ENCODE measurements at places on chromosomes 1 and 21.

DNA sequence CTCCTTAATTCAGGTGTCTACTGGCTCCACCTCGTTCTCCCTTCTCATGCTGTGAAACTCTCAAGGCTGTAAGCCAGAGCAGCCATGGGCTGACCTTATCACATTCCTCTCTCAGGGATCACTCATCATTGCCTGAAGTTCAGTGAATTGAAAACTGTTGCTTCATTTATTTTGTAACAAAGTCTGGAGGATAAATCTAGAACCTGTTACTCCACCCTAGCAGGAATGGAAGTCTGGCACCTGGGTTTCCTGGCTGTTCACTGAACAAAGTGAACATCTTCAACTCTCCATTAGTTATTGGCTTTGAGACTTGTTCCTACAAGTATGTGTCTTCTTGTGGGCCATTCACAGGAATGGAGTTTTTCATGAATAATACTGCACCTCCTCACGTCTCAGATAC lies 584.1 kb downstream of the PTPRU start:
- DNase-seq: no peak

DNA sequence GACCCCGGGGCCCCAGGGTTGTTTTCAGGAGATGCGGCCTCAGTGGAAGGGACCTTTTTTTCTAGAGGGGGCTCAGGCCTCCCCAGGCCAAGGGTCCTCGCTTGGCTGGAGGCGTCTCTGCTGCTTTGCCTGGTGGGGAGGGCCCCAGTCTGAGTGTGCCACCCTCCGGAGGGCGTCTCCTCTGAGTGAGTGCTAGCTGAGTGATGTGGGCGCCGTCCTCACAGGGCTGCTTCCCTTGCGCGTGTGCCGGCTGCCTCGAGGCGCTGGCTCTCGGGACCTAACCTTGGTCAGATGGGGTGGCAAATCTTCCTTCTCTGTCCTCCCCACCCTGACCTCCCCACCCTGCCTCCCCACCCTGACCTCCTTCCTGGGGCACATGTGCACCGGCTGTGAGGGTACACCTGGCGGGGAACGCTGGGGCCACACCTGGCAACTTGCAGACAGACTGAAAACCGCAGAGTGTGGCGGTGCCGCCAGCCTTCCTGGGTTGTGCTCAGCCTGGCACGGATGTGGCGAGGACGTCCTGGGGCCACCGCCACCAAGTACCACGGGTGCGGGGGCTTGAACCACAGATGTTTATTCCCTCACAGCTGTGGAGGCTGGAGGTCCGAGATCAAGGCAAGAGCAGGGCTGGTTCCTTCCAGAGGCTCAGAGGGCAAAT lies 93.0 kb upstream of the TTC34 start:
- peak; percentile 27 for DNase-seq

DNA sequence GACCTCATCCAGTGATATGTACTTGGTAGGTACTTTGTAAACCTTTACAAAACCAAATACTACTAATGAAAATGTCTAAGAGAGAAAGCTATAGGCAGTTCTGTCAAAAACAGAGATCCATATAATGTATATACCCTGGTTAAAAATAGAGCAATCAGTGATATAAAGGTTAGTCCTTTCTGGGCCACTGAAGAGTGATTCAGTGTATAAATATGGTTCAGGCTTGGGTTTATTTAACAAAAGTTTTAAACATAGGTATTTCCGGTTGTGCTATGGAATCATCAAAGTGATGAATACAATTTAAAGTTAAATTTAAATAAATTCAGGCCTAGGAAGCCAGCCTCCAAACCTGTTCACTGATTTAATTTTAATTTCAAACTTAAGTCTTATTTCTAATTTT lies 108.4 kb upstream of the DMRTA2 start:
- DNase-seq: no peak

DNA sequence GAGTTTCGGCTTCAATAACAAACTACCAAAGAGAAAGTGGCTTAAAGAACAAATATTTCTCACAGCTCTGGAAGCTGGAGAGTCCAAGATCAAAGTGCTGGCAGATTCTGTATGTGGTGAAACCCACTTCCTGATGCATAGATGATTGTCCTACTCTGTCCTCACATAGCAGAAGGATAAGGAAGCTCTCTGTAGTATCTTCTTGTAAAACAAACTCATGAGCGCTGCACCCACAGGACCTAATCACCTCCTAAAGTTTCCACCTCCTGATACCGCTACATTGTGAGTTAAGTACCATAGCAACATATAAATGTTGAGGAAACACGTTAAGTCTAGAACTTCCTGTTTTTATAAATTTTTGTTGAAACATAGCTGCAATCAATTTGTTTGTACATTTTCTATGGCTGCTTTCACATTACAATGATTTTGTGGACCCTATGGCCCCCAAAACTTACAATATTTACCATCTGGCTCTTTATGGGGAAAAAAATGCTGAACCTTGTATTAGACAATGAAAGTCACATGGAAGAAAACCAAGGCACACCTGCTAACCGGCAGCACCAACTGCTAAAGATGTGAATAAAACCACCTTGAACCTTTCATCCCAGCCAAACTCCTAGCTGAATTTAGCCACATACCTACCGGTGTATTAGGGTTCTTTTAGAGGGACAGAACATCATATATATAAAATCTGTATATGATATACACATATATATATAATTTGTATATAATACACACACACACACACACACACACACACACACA lies 1423.4 kb downstream of the NCAM2 start:
- DNase-seq: peak; percentile 1

DNA sequence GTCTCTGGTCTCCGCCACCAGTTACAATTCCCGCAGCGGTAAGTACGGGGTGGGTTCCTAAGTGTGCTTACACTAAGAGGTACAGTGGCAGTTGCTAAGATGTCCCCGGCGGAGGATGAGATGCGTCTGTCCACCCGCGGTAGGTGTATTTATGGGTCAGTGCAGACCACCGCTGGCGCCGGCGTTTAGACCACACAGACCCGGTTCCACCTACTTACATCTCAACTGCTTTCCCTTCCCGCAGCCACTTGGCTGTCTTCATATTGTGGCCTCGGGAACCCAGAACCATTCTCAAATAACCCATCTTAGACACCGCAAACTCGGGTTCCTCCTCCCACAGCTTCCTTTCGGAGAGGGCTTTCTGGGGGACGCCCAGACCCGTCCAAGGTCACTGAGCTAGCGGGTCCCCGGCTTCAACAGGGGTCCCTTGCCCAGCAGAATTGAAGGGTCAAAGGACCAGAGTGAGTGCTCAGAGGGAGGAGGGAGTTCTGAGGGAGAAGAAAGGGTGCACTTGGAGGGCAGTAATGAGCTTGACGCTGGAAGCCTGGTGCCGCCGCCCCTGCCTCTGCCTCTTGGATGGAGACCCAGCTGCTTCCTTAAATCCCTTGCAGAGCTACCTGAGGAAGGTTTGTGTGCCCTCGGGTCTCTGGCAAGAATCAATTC lies 8.6 kb downstream of the NR5A2 start:
- no peak for DNase-seq

GRCh38 chr1:111989531-111990025 lies at the start of gene KCND3:
KCND3 (minus strand) TSS chr1:111989668.
- no peak for DNase-seq

GRCh38 chr21:17679002-17679600 lies 66.4 kb upstream of the BTG3 start:
- DNase-seq: peak; percentile 79

GRCh38 chr1:205481218-205481617 lies 23.3 kb upstream of the CDK18 start:
- DNase-seq: no peak

- DNase-seq: no peak
These were observed 13.5 kb upstream of the RNF186 start for GRCh38 chr1:19828546-19828945.

GRCh38 chr21:38054334-38054733 lies 138.1 kb upstream of the KCNJ6 start:
- no peak for DNase-seq

DNA sequence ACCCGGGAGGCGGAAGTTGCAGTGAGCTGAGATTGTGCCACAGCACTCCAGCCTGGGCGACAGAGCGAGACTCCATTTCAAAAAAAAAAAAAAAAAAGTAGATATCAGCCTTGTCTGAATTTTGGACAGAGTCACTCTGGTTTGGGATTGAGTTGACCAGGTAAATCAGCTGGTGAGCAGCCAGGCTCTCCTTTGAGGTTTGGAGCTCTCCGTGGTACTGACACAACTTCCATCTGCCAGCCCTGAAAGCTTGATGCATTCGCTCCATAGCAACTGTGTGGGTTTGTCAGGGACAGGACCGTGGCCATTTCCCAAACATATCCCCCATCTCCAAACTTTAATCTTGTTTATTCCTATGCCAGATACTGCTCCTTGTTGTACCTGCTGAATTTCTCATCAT lies 155.2 kb downstream of the DMRTA2 start:
- no peak for DNase-seq

- no peak for DNase-seq
These were observed 84.6 kb downstream of the KAZN start for GRCh38 chr1:14682941-14683621.

DNA sequence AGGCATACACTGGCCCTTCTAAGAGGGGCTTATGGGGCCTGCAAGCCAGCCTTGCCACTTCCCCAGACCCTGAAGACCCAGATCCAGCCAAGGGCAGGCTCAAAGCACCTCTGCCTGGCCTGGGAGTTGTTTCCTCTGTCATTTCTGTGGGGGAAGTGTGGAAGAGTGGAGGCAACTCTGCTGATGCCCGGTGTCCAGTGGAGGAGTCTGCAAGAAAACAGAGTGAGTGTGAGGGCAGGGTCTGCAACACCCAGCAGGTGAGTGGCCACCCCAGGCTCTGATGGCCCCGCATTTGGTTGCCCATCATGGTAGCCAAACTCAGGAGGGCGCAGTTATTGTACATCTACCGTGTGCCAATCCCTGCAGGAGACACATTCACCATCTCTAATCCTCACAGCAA lies 8.4 kb downstream of the CLEC20A start:
- no peak for DNase-seq

DNA sequence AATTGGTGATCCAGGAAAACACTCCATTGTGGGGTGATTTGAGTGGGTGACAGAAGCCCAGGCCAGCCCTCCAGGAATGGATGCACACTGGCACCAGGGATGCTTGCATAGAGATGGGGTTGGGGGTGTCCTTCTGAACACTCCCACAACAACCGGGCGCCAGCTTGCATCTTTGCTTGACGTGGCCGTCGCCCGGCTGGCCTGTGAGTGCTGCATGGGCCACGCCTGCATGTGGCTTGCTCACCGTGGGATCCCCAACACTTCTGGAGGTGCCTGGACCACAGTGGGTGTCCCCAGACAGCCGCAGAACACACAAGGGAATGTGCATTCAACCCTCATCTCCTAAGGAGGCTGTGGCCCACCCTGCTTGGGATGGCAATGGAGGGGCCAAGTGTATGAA lies 55.1 kb downstream of the SIK1 start:
- no peak for DNase-seq

DNA sequence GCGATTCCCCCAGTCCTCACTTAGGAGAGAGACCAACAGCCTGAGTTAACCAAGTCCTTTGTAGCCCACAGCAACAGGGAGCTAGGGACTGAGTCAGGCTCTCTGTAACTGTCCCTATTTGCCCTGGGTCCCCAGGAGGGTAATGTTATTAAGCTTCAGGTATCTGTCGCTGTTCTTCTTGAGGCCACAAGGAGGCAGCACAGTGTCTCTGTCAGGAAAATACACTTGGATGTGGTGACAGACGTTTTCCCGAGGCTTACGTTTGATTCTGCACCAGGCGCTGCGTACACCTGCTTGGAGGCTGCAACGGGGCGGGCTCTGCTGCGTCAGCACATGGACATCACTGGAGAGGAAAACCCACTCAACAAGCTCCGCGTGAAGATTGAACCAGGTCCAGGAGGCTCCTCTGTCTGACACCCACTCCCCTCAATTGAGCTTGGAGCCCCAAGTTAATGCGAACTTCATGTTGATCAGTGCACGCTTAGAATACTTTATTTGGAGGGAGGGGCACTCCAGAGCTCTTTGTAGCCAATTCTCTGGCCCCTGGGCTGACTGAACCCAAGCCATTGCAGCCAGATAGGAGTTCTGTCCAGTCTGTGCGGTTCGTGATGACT lies 10.7 kb upstream of the ELF3 start:
- DNase-seq: peak; percentile 38

GRCh38 chr1:110048240-110048639 lies 13.8 kb downstream of the STRIP1 start:
- DNase-seq: no peak

GRCh38 chr1:180277476-180278193 lies 47.6 kb downstream of the LHX4 start:
- DNase-seq: no peak

- DNase-seq: no peak
These were observed 17.4 kb downstream of the PLOD1 start for GRCh38 chr1:11951901-11952300.

- peak; percentile 84 for DNase-seq
These were observed 825 bp downstream of the DCAF8 start for GRCh38 chr1:160261556-160261892.

DNA sequence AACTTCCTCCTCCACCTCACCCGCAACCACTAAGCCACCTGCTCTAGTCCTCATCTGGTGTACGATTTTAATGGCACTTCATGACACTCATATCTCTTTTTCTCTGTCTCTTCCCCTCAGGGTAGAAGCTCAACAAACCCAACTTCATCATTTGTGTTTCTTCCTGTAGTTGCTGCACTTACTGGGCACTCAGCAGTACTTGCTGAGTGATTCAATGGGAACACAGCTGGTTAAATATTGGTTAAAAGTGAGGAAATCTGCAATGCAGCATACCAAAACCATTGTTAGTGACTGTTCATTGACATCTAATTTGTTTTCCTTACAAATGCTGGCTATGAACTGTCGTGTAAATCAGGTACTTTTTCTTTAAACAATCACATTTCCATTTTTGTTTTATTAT lies 541.1 kb upstream of the PRMT6 start:
- no peak for DNase-seq

- DNase-seq: no peak
These were observed 25.8 kb downstream of the TP53BP2 start for GRCh38 chr1:223819730-223820514.

GRCh38 chr1:28927266-28927647 lies 12.9 kb downstream of the EPB41 start:
- DNase-seq: no peak

- DNase-seq: no peak
These were observed 24.6 kb downstream of the ANGPTL3 start for GRCh38 chr1:62621907-62622306.

DNA sequence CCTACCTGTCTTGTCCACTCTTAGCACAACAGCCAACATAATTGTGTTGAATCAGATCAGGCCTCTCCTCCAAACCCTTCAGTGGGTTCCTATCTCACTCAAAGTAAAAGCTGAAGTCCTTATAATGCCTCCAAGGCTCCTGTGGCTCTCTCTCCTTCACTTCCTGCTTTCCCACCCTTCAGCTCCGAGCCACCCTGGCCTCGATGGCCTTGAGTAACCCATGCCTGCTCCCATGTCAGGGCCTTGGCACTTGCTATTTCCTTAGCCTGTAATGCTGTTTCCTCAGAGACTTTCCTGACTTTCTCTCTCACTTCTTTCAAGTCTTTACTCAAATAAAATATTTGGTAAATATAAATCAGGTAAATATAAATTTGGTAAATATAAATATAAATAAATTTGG lies 8.1 kb upstream of the PLEKHM2 start:
- no peak for DNase-seq

GRCh38 chr1:90718411-90719329 lies 1.6 kb upstream of the BARHL2 start:
- no peak for DNase-seq

All from CD4-positive, alpha-beta T cell treated with Interleukin-2 at 100 ng/mL for 4 hours (primary cell).